ENCODE measurements at places on chromosomes 2 and 18.

GRCh38 chr18:8742387-8743361 is 37.3 kb downstream of the MTCL1 start:
- DNase-seq = no peak

- DNase-seq = no peak
These were observed 825.4 kb downstream of the DCDC2C start for GRCh38 chr2:4528773-4529172.

GRCh38 chr2:73289304-73289703 is 4.0 kb downstream of the EGR4 start:
- DNase-seq = no peak

GRCh38 chr18:32401621-32402020 is 69.1 kb downstream of the GAREM1 start:
- DNase-seq = no peak

- DNase-seq = no peak
These were observed 1935.1 kb upstream of the PIK3C3 start for GRCh38 chr18:40019797-40020392.

DNA sequence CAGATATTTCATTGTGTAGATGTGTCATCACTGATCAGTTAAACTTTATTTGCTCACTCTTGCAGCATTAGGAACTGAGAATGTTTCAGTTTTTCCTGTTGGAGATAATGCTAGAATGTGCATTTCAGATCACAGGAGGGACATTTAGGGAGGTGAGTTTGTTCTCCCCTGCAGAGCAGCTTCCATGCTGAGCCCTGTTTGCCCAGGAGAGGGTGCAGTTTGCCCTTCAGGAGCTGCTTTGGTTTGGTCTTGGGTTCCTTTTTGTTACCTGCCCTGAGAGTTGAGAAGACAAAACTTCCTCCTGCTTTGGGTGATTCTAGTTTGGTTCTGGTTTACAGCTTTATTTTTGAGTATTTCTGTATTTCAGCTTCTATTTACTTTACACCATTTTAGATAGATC is 49.9 kb downstream of the DGKD start:
- DNase-seq = peak; percentile 25

DNA sequence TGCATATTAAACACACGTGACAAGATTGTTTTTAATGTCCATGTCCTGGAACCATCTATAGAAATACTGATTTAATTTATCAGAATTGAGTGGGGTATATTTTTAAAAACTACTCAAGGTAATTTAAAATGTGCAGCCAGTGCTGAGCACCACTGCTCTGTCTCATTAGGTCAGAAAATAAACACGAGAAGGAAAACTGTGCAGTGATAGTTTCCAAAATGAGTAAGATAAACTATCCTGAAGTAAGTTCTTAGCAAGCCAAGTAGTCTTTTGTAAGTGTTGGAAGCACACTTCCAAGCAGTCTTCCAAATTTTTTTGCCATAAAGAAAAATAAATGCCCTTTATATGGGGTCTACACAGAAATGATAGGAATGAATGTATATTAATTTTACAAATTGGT is 93.8 kb upstream of the DNAJC10 start:
- DNase-seq = no peak

GRCh38 chr2:88832311-88832991 is 141.0 kb downstream of the RPIA start:
- DNase-seq = no peak

DNA sequence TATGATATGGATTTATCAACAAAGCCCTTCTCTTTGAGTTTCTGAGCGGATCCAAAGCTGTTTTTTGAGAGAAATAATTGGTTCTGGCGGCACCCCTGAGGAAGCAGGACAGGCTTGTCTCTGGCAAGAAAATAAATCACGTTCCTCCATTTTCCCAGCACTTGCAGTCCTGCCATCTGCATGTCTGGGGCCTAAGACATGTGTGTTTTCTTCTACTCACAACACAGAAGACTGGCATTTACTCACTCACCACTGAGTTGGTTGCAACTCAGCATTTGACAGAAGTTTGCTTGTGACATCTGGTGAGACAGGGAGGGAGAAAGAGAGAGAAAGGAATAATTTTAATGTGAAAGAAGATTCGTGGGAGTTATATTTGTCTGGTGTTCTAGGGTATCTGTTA is 37.0 kb upstream of the YES1 start:
- no peak for DNase-seq

DNA sequence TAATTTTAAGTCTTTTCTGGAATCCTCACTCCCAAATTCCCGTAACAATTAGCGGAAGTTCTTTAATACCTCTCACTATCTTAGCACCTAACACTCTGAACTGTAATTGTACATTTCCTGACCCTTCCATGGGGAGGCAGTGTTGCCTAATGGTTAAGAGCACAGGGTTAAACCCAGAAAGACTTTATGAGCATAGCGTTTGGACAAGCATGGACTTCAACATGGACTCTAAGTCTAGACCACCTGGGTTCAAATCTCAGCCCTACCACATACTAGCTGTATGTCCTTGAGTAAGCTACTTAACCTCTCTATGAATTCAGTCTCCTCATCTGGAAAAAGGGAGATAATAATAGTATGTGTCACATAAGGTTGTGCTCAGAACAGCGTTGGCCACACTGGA is 13.0 kb downstream of the ANTXR1 start:
- DNase-seq = peak; percentile 44

GRCh38 chr2:217327953-217328621 is 468.2 kb upstream of the TNP1 start:
- DNase-seq = no peak

- DNase-seq = no peak
These were observed 147.3 kb upstream of the NRP2 start for GRCh38 chr2:205535001-205535400.

DNA sequence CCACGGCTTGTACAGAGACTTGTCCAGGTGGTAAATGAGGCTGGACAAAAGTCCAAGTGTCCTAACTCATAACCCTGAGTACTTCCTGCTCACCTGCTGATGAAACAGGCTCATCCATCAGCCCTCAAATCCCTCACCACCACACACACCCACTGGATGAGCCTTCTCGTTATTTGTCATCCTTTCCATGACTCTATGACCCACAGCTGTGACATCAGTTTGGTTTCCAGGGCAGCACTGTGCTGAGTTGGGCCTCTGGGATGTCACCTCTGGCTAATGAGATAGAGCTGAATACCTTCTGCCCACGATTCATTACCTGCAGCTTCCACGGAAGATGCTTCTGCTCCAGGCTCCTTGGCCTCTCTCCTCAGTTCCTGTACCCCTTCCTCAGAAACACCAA is 39.4 kb downstream of the SLC14A2 start:
- no peak for DNase-seq

DNA sequence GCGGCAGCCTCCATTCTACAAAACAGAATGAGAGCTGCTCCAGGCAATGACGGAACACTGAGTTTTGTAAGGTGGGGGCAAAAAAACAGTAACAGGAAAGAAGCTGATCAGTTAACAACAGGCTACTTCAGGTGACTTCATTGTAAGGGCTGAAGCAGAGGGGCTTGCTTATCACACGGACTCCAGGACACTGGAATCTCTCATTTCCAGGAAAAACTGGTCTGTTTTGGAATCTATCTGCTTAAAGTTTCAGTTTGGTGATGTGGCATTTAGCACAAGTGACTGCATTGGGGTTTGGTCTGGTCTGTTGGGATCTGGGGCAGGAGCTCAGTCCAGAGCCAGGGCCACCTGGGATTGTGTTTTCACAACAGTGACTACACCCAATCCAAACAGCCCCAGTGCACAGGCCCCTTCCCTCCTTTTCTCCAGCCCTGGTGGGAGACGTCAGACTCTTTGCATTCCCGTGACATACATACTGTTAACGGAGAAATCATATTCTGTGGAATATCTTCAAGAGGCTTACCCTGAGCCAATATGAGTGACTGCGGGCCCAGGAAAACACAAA is 14.1 kb downstream of the AMER3 start:
- no peak for DNase-seq

DNA sequence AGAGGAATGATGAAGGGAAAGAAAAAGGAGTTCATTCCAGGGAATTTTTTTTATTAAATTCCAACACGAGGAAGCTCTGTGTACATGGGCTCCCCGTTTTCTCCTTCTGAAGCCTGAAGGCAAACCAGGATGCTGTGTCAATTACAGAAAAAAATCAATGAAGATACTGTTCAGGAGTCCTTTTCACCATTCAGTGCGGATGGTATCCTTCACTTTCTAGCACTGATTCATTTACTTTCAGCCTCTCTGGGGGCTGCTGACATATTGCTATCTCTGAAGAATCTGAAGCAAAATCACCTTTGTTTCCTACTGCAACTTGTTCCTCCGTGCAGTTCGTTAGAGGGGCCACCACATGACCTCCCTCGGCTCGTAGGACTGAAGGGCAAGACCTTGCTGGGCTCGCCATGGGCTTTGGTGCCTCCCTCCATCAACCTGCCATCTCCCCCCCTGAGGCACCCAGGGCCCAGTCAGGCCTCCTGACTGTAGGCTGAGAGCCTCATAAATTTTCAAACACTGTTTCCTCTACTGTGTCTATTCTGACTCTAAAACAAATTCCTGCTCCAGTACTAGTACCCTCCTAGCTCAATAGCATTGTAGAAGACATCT is 25.5 kb upstream of the ST8SIA3 start:
- no peak for DNase-seq

DNA sequence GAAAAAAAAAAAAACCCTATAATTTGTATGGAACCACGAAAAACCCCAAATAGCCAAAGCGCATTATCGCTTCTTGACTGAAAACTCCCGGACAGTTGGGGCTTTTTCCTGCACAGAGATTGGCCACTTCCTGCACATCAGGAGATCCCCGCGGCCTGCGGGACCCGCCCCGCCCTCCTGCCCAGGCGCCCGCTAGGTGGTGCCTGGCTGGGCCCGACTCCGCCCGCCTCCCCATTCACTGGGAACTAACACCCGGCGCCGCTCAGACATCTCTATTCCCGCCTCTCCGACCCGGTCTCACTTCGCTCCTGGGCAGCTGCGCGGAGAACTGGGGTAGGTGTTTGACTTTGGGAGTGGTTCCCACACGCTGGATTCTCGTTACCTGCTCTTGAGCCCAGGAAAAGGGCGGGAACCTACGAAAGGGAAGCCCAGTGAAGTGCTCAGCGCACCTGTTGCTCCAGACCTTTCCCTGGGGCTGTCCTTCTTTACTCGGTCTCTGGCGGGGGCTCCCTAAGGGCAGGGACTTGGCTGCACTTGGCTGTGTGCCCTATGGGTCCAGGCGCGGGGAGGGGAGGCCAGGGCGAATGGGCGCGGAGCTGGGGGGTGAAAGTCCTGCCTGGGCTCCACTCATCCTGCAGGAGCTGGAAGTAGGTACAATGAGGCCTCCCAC is at the start of gene HMSD:
HMSD (plus strand) TSS at position 234 of the 670 bp plus-strand sequence. CDS start 4,155 bp downstream, outside the sequence.
- peak; percentile 15 for DNase-seq

DNA sequence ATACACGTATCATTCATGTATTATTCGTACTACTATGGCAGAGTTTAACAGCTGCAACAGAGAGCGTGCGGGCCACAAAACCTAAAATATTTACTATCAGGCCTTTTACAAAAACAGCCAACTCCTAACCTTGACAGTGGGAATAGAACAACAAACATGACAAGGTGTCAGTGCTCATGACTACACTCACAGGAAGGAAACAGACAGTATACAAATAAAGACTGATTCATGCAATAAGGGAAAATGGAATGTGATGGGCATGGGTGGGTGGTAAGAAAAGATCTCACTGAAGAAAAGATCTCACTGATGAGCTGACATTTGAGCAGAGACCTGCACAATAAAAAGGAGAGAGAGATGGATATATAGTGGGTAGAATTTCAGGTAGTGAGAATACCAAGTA is 347.8 kb downstream of the ALK start:
- no peak for DNase-seq

DNA sequence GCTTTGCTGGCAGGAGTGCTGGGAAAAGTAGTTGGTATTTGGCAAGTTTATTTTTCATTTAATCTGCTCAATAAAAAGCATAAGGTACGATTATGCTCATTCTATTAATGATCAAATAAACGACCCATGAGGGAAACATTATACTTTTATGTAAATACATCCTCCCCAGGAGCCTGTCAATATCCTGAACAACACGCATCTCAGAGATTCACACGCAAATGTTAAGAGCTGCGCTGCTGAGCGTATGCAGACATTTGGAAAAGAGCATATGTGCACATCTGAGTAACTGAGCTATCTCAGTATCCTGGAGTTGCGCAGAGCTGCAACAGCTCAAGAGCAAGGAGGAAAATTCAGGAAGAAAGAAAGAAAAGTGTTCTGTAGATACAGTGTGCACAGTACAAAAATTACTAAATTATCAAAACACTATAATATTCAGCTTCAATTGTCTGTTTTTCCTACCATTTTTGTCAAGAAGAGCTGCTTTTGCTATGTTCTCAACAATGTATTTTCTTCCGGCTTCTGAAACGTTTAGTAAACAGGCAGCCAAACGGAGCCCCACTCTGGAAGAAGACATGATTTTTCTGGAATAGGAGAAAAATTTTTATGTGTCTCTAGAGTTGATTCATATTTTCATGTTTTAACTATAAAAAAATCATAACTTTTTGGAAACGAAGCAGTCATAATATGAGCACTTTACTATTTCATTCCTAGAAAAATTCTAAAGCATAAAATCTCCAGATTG is 2.4 kb downstream of the FTCDNL1 start:
- DNase-seq = no peak

DNA sequence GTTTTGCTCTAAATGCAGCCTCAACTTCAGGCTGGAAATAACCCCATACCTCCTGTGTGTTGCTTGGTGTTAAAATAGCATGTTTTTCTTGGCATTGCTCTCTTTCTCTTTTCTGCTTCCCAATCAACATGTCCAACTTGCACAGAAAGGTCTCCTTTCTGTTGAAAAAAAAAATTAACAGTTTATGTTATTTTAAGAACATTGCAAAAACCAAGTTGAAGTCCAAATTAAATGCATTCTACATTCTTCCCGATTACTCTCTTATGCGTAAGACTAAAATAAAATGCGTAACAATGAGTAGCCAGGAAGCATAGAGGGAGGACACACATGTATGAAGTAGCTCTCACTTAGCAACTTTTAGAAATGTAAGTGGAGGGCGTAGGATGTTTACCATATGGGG is 1406.1 kb upstream of the NXPH2 start:
- no peak for DNase-seq

- DNase-seq = peak; percentile 13
These were observed 610.2 kb upstream of the SYT4 start for GRCh38 chr18:43887491-43887890.

DNA sequence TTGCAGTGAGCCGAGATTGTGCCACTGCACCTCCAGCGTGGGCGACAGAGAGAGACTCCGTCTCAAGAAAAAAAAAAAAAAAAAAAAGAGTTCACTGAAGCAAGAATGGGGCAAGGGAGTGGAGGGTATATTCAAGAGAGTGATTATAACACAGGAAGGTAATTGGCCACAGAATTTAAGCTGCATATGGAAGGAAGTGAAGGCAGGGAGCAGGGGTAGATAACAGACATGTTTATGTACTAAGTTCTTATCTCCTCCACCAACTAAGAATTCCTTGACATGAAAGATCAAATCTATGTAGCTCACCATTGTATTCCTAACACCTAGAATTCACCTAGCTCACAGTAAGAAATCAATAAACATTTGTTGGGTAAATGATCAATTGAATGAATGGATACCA is 37.3 kb downstream of the GKN2 start:
- no peak for DNase-seq

- DNase-seq = no peak
These were observed 553.3 kb upstream of the TNP1 start for GRCh38 chr2:217413193-217413592.
